AG04449 (cell line): ENCODE measurements at places on chromosomes 1 and 21.

- DNase-seq = no peak
Measured at GRCh38 chr1:155008015-155008941, 5.7 kb downstream of the ZBTB7B start.

GRCh38 chr21:43585924-43586413, 73.3 kb downstream of the HSF2BP start:
- DNase-seq = peak; percentile 98

GRCh38 chr21:16322454-16322853, 592.7 kb downstream of the USP25 start:
- DNase-seq = no peak

DNA sequence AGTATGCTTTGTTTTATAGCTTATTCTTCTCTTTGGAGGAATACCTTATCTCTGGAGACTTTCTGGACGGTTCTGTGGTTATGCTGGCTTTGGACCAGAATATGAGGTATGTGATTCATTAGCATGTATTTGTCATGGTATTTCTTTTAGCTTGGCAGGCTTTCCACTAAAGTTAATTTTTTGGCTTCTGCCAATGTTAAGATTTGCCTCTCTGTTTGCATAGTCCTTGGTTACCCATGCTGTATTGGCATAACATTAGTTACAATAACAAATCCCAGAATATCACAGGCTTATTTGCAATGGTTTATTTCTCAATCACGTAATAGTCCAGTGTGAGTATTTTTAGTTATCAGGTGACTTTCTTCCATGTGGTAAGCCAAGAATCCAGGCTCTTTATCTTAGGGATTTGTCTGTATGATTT, 9.7 kb downstream of the ZMPSTE24 start:
- DNase-seq = peak; percentile 94

- DNase-seq = no peak
Measured at GRCh38 chr1:97668945-97669344, 251.9 kb downstream of the DPYD start.

DNA sequence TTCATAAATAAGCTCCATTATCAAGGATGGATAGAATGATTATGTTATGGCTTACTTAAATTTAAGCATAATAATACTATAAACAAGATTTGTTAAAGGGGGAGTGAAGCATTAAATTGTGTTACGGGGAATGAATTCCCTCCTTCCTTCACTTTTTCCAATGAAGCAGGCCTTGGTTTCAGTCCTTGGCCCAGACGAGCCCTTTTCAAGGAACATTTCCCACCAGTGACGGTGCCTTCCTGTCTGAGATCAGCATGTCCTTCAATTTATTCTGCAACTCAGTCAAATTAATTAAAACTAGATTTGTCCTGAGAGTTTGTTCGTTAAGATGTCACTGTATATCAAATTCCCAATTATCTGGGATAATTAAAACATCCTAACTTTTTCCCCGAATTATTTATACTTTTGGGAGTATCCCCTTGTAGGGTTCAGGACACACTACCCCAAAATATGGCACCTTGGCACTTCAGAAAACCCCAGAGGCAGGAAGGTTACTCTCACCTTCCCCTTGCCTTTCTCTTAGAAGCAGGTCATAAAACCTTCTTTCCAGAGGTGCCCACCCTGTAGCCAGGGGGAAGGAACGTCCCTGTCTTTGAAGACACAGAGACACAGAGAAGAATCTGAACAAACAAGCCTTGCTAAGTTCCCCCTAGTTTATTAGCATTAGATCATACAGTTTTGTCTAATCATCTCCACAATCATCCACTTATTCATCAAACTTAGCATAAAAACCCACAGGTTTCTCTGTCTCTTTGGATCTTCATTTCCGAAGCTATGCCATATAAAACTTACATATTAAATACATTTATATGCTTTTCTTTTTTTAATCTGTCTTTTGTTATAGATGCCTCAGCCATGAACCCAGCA, 86.2 kb upstream of the ARHGAP29 start:
- no peak for DNase-seq

GRCh38 chr1:3711780-3712451, 40.3 kb upstream of the CCDC27 start:
- no peak for DNase-seq

- DNase-seq = no peak
Measured at GRCh38 chr1:228039006-228039903, 32.5 kb downstream of the WNT3A start.

- DNase-seq = no peak
Measured at GRCh38 chr1:65177457-65177856, 29.5 kb downstream of the AK4 start.

- no peak for DNase-seq
Measured at GRCh38 chr1:44536357-44537209, 131.5 kb downstream of the RNF220 start.

- DNase-seq = no peak
Measured at GRCh38 chr1:35544976-35545375, 12.2 kb downstream of the KIAA0319L start.

- DNase-seq = no peak
Measured at GRCh38 chr1:204997591-204998355, 45.2 kb upstream of the CNTN2 start.

- no peak for DNase-seq
Measured at GRCh38 chr1:117654493-117655219, 48.8 kb downstream of the TENT5C start.

- no peak for DNase-seq
Measured at GRCh38 chr21:26887251-26887650, 42.0 kb upstream of the ADAMTS1 start.
